ENCODE measurements at places on chromosomes 3 and 15.

DNA sequence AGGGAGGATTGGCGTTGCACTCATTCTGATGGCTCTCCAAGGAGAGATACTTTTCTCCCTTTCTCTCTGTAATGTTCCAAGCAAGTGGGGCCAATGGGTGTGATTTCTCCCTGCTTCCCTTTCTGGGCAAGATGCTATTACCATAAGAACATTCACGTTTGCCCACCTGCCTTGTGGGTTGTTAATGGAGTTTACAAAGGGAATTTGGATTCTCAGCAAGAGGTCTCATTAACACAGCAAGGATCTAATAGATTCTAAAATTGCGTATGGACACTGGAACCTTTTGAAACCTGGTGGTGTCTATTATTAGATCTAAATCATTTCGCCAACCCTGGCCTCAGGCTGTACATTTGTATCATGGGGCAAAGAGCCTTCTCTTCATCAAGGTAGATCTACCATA, 74.1 kb downstream of the SLCO3A1 start:
- H3K36me3 ChIP-seq = no peaks in the 10 kb centered on the region
- no peaks in the 10 kb centered on the region for H3K27me3 ChIP-seq
- no peak for DNase-seq
- H3K4me3 ChIP-seq = no peak overlapping the region
- H3K27ac ChIP-seq = no peak overlapping the region

GRCh38 chr15:68580026-68580882, 1.5 kb downstream of the CORO2B start:
- H3K4me3 ChIP-seq = peak overlapping the region; percentile 77
- H3K27me3 ChIP-seq = peaks cover 10% of the 10 kb centered on the region
- no peaks in the 10 kb centered on the region for H3K36me3 ChIP-seq
- DNase-seq = no peak

GRCh38 chr3:73521734-73522336, 102.9 kb downstream of the PDZRN3 start:
- no peaks in the 10 kb centered on the region for H3K4me1 ChIP-seq
- no peak overlapping the region for H3K4me3 ChIP-seq
- no peak overlapping the region for H3K27ac ChIP-seq
- H3K36me3 ChIP-seq = no peaks in the 10 kb centered on the region
- no peak for DNase-seq

- H3K27ac ChIP-seq = no peak overlapping the region
- no peaks in the 10 kb centered on the region for H3K4me1 ChIP-seq
- no peak overlapping the region for H3K4me3 ChIP-seq
- no peaks in the 10 kb centered on the region for H3K27me3 ChIP-seq
- DNase-seq = no peak
Observed at GRCh38 chr3:176631165-176631564, 566.1 kb downstream of the TBL1XR1 start.
